ENCODE measurements at places on chromosomes 16 and 17.

GRCh38 chr16:73434621-73435020, 386.7 kb upstream of the ZFHX3 start:
- DNase-seq = no peak

- DNase-seq = no peak
These were observed 33.9 kb downstream of the AXIN1 start for GRCh38 chr16:318628-319027.

- DNase-seq = no peak
These were observed 7.7 kb upstream of the ST6GALNAC2 start for GRCh38 chr17:76593384-76593826.

DNA sequence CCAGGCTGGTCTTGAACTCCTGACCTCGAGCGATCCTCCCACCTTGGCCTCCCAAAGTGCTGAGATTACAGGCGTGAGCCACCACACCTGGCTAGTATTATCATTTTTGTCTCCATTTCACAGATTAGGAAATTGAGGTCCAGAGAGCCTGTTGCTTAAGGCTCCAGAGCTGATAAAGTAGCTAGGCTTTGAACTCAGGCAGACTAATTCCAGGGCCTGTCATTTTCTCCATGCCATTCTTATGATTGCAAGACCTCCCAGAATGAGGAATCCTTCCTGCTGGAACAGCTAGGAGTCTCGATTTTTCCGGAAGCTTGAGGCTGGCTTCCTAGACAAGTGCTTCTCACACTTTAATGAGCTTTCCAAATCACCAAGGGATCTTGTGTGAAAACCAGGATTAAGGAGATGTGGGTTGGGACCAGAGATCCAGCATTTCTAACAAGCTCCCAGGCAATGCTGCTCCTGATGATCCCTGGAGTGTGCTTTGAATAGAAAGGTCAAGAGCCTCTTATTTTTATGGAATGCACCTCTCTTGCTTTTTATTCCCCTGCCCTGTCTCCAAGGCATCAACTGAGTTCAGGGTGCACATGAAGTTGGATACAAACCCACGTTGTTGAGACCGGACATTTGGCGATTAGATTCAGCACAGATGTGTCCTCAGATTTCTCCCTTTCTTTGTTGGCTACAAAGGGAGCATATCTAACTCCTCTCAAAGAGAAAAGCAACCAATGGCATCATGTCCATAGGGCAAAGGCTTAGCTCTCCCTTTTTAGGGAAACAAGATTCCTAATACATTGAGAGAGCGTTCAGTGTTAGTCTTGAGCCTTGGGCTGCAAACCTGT, 40.3 kb upstream of the FAM20A start:
- DNase-seq = no peak

DNA sequence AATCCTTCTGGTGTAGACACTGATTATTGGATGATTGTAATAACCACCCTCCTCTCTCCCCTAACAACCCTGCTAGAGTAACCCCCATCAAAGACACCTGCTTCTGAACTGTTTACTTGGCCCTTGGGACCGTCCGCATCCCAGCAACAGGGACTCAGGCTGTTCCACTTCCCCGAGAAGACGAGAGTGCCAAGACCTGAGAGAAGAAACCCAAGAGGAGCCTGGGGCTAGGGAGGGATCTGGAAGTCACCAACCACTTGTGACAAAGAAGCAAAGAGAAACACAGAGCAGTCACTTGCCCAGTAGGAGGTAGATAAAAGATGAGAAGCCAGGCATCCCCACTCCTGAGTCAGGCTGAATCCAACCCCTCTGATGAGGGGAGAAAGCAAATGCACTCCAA, 84.3 kb downstream of the CDH11 start:
- DNase-seq = no peak

DNA sequence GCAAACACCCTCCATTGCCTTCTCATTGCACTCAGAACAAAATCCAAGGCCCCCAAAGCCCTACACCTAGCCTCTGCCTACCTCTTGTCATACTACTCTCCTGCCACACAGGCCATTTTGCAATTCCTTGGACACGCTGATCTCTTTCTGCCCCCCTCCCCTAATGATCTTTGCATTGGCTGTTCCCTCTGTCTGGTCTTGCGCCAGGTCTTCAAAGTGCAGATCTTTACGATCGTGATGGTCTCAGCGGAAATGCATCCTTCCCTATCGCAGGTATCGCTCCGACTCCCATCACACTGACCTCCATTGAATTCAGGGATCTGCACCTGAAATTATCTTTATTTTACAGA, 777 bp upstream of the MOSMO start:
- DNase-seq = no peak

GRCh38 chr16:88505405-88506082, 52.5 kb downstream of the ZFPM1 start:
- DNase-seq = no peak

- no peak for DNase-seq
These were observed 9.2 kb upstream of the BAIAP2 start for GRCh38 chr17:81025741-81026129.

DNA sequence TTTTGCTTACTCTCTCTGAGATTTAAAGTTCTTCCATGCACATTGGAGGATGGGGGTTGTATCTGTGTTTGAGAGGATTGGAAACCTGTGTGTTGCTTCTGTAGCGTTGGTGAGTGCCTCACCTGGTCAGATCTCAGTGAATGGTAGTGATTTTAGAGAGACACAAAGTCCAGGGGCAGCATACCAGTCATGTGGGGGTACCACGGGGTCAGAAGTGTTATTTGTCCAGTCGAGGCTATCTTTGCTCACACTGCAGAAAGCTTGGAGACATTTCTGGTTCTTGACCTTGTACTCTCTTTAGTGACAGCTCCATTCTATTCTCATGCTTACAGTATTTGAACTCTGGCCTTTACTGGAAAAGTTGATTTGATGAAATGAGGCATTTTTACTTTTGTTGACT, 23.7 kb downstream of the PRKAR1A start:
- DNase-seq = no peak

DNA sequence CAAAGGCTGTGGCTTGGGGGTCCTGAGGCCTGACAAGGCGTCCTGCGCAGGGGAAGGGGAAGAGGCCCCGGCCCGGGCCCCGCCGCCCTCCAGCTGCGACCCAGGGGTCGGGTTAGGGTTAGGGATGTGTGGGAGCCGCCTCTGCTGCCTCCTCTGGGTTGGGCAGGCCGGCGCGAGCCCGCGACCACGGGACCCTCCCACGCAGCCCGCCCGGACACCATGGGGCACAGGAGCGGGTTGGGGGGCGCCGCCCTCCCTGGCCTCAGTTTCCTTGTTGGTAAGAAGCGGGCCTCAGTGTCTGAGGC, 386 bp downstream of the CIAO3 start:
- DNase-seq = no peak

DNA sequence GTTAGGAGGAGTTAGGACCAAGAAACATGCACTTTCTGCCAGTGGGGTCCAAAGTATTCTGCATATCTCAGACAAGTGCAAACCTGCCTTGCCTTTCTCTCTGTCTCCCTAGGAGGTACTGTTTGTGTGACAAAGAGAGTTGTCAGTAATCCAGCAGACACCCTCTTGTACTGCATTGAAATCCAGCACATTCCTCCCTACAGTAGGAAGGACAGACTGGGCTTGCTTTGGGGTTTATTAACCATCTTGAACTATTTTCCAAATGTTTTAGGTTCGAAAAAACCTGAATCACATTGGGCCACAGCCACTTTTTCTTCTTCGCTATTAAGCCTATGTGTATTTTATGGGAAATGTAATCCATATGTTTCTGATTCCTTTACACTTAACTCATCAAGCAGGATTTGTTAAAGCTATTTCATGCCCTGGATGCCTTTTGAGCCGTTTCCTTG, 204.2 kb upstream of the KCNJ16 start:
- peak; percentile 78 for DNase-seq

GRCh38 chr17:77372444-77373298, 231.9 kb downstream of the SEC14L1 start:
- DNase-seq = no peak

GRCh38 chr17:65627891-65628643, 66.6 kb upstream of the AXIN2 start:
- no peak for DNase-seq

DNA sequence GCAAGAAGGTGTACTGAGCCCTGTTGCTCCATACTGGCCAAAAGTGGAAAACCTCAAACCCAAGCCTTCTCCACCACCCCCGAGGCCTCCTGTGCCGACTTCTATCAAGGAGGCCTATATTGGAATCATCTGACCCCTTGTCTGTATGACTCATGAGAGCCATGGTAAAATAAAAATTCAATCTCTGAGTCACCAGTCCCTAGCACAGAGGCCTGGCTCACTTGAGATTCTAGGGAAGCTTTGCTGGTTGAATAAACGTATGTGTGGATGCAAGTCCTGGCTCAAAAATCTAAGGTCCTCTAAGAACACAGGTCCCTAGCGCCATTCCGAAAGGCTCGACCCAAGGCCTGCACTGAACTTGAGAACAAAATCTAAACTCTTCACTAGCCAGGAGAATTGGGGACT, 15.0 kb downstream of the NSMCE1 start:
- DNase-seq = peak; percentile 76

DNA sequence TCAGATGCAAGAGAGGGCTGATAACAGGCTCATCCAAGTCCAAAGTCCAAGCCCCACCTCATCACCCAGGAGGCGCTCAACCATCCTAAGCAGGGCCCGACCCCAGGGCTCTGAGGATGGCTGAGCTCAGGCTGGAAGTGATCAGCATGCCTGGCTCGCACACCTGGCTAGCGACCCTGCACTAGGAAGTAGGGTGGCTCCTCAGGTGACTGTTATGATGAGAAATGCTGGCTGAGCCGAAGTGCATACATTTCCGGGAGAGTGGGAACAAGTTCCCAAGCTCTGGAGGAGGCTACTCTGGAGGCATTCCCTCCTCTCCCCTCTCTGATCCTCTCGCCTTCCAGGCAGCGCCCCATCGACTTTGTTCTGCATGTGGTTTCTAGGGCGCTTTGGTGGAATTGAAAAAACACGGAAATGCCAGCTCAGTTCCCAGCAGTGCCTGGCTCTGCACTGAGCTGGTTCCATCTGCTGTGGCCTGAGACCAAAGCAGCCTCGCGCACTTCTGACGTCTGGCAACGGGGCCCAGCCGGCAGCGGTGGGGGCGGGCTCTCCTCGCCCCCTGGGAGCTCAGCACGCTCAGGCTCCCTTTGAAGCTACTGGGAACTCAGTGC, 130.3 kb downstream of the IRF8 start:
- DNase-seq = no peak

- DNase-seq = no peak
These were observed 456.9 kb downstream of the TOX3 start for GRCh38 chr16:52090080-52090479.

GRCh38 chr16:2250652-2251295, 613 bp downstream of the ECI1 start:
- DNase-seq = no peak

DNA sequence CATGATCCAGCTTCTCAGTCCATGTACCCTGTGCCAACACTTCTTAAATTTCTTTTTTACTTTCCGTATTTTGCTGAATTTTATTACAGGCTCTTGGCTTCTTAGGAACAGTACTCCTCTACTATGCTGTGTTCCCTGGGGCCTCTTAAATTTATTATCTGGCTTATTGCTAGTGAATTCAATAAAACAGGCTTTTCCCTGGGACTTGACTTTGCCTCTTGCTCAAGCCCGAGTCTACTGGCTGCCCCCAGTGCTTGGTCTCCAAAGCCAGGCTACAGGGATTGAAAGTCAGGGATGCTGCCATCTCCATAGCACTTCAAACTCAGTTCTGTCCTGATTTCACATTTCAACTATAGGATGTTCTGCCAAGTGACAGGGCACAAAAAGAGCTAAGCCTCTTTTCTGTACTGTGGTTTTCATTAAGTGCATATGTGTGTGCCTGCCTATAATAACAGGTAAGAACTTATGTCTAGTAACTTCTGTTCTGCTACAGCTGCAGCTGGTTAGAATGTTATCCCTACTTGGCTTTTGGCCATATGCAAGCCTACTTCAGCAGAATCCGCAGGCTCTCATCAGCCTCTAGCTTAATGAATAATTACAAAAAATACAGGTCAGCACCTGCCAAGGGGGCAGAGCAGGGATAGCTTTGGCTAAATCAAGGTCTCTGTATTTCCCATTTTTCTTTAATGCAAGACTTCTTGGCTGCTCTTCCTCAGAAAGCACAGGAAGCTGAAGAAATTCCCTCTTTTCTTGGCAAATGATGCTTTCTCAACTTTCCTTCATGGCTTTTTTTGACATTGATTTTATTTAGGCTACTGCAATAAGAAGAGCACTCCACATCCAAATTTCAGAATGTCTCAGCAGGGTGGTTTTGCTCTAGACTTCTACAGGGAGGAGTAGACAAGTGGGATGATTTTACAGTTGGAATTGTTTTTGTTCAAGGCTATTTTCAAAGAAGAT, 8.2 kb downstream of the FAM20A start:
- no peak for DNase-seq

- DNase-seq = no peak
These were observed 110.7 kb downstream of the SOCS1 start for GRCh38 chr16:11145173-11145818.

Measured in HS-5 (cell line).